ENCODE measurements at places on chromosomes 1 and 21.

DNA sequence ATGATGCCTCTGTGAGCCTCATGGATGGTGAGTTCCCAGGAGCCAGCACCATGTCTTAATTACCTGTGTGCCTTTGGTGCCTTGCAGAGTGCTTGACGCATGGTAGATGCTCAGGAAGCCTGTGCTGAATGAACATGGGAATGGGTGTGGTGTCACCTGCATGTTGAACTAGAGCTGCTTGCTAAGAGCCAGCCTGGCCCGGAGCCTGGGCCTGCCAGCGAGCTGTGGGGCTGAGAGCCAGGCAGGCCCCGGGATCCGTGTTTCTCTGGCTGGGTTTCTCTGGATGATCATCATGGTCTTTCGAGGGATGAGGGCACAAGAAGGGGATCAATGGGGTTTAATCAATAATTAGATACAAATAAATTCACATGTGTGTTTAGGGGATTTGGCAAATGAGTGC lies 6.7 kb upstream of the TEX35 start:
- DNase-seq, result no peak

DNA sequence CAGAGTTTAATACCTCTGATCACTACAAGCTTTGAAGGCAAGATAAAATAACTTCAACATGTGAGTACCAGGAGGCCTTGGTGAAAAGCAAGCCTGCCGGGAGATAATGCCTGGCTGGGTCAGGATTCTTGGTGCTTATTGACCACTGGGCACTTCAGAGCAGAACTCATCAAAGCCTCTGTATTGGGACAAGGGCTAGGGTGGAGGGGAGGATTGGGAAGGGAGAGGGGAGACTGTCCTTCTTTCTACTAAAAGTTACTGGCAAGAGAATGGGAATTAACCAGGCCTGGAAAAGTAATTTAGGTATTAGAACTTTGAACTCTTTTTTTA lies 35.2 kb downstream of the NEK2 start:
- no peak for DNase-seq

DNA sequence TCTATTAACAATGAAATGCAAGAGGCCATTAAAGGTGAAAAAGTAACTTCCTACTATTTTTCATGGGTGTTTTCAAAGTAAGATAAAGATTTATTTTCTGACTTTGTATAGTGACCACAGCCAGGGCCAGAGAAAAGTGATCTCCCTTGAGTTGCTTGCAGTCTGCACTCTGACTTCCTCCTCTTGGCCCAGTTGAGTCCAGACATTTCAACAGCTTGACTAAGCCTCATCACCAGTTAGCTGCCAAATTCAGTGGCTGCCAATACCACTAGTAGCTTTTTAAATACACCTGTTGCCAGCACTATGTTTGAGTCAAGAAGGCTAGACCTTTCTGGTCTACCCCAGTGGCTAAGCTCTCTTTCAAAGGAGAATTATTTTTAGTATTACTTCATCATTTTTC lies 3.7 kb upstream of the NEK7 start:
- no peak for DNase-seq

- no peak for DNase-seq
Observed at GRCh38 chr1:2985067-2985561, 36.2 kb upstream of the ACTRT2 start.

GRCh38 chr1:197632651-197633050 lies 142.6 kb downstream of the DENND1B start:
- no peak for DNase-seq

DNA sequence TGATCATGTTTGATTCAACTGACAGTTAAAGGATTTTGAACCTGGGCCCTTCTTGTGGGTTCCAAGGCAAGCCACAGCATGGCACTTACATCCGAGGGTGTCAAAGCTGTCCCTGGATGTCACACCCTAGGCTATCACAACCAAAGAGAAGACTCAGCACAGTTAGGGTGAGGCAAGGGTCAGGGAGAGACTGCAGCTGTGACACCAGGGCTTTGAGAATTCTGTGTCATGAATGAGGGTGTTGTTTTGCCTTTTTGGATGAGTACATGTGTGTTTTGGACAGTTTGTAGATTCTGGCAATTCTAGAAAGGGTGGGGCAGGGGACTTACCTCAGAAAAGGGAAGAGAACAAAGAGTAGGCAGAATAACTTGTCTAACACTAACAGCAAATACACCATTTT lies 37.8 kb upstream of the ZNF326 start:
- DNase-seq, result peak; percentile 7

- DNase-seq, result no peak
Observed at GRCh38 chr1:202976633-202977032, 9.6 kb upstream of the CYB5R1 start.

GRCh38 chr1:98385652-98386051 lies 275.9 kb upstream of the SNX7 start:
- no peak for DNase-seq

- no peak for DNase-seq
Observed at GRCh38 chr1:8790987-8791386, 26.5 kb downstream of the RERE start.

DNA sequence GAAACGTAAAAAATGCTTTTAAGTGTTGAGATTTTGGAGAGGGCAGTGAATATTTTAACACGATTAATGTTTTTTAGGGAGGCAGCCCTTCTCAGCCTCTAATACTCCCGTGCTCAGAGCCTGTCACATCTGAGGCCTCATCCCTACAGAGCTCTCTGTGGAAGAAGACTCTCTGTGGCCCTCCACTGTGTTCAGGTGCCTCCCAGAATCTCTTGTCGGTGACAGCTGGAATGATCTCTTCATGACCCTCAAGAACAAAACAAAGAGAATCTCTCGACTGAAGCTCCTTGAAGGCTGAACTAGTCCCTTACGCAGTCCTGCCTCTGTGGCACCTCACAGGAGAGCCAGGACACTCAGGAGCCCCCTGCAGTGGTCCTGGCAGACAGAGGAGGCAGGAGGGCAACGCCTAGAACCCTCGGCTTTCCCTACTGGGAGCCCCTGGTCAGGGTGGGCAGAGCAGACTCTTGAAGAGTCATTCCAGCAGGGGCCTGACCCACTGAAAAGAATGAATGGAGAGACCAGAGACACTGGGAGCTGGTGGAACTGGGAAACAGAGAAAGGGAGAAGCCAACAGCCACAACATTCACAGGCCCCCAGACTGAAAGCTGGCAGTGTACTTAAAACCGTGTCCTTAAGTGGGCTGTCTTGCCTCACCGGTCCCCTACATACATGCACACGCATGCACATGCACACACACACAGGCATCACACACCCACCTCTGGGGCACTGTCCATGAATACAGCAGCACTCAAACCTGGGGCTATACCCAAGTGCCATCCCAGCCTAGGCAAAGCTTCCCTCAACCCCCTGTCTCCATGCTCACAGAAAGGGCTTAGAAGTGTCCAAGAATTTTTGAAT lies 67.5 kb upstream of the ANGPTL1 start:
- no peak for DNase-seq

- peak; percentile 79 for DNase-seq
Observed at GRCh38 chr1:101122452-101123166, 97.0 kb upstream of the DPH5 start.

DNA sequence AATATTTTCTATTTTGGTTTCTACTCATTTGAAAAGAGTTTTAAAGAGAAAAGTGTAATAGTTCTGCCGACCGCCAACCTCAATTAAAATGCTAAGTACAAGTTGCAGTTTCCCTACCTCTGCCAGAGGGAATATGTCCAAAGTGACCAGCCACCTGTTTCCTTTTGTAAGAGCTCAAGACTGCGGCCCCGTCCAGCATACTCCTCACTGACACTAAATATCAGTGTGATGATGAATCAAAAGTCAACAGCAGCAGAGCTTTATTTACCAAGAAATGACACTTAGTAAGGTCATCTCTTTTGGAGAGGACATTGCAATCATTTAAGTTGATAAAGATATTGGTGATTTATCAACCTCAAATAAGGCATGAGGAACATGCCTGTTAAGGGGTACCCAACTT lies 57.4 kb upstream of the NRIP1 start:
- DNase-seq, result no peak

- DNase-seq, result no peak
Observed at GRCh38 chr1:36816348-36816747, 218.0 kb downstream of the GRIK3 start.

DNA sequence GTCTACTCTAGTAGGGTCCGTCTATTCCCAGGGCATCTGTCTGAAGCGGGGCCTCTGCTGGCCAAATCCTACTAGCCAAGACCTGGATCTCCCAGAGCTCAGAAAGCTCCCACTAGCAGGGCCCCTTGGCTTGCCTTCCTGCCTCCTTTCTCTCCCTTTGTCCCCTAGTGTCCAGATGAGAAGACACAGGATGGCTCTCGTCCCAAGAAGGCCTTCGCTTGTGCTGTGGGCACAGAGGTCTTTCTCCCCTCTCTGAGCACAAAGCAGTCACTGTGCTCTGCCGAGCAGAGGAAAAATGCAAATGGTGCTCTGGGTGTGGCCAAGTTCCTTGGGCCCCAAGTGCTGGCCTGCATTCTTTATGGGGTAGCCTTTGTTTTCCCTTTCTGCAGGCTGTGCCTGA lies 13.0 kb upstream of the GPR137B start:
- DNase-seq, result no peak

- DNase-seq, result no peak
Observed at GRCh38 chr1:65440322-65440900, 19.9 kb downstream of the LEPR start.

DNA sequence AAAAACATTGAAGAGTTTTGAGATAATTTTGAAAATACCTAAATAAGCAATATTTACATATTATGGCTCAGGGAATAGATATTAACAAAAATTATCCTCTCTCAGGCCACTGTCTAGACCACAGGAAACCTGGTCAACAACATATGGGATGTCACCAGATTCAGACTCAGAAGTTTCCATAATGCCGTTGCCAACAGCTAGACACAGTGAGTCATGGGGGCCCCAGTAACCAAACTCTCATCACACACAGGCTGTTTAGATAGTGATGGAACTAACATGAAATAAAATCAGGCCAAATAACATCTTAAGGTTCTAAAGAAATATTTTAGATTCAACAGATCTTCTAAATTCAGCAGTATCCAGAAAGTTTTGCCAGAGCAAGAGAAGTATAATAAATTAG lies 681.7 kb upstream of the ADAMTS5 start:
- DNase-seq, result no peak

GRCh38 chr21:19468991-19469715 lies 1065.6 kb upstream of the TMPRSS15 start:
- DNase-seq, result no peak

DNA sequence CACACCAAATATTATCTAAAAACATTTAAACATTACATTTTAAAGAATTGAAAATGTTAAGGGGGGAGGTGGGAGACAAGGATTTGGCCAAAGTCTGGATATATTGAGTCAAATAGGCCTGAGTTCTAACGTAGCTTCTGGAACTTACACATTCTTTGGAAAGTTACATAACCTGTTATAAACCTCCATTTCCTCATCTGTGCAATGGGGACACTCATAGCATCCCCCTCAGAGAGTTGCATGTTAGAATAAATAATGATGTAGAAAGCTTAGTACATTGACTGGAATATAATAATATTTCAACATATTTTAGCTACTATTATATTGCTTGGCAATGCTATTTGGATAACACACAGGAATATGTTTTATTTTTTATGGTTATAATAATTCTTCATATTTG lies 117.7 kb downstream of the ATG4C start:
- no peak for DNase-seq

- no peak for DNase-seq
Observed at GRCh38 chr1:176691251-176692228, 228.6 kb downstream of the PAPPA2 start.

DNA sequence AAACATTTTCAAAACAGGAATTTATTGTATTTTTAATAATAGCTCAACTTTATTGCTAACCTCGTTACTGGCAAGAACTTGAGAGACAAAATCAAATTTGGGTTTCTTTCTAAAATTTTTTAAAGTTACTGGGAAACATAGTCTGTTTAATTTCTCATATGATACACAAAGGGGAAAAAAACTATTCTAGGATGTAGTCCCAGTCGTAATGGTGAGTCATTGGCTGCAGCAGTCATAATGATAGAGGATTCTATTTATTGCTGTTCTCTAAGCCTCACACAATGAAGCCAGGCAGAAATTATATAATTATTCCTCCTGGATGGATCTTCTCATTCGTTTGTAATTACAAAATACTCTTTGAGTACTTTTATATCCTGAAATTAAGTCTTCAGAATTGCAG lies 326.5 kb upstream of the SGIP1 start:
- no peak for DNase-seq

GRCh38 chr1:157348538-157349480 lies 203.5 kb downstream of the FCRL5 start:
- DNase-seq, result no peak

DNA sequence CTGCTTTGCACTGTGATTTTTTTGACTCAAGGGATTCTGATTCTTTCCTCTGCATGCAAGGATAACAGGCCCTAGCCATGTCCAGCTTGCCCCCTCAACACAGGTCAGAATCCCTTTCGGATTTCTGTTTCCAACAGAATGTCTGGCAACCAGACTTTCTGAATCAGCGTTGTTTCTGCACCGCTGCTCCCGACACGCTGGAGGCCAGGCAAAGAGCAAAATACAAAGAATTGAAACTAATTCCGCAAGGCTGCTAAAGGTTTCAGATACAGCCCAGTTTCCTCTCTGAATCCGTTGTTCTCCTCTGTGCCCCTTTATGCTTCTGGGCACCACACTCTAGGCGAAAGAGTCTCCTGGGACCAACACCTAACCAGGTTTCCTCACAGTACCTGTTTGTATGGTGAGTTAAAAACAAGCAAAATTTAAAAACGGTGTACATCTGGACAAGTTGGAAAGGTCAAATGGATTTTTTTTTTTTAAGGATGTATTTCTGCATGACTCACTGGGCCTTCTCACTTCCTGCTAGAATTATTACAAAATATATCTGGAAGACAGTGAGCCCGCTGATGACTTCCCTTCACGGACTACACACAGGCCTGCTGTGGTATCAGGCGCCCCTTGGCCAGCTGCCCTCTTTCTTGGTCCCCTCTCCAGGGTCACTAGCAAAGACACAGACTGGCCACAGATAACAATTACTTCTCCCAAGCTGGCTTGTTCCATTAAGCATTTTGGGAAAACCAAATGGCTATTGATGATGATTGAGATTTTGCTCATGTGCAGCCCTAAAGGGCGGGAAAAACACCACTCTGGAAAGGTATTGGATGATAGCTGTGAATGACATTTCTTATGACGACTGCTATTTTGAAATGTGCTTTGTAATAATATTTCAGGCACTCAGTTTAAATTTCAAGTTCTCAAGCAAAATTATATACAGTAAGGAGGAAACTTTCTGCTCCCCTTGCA lies 118.3 kb downstream of the TGFB2 start:
- DNase-seq, result no peak

GRCh38 chr21:27362249-27362648 lies 395.4 kb upstream of the ADAMTS5 start:
- no peak for DNase-seq
